Caco-2 (cell line): ENCODE measurements at places on chromosomes 1 and 21. TPM values are rescaled to one million over a fixed set of nuclear protein-coding genes. Genes with fewer than 3 reads are reported as not detected.

DNA sequence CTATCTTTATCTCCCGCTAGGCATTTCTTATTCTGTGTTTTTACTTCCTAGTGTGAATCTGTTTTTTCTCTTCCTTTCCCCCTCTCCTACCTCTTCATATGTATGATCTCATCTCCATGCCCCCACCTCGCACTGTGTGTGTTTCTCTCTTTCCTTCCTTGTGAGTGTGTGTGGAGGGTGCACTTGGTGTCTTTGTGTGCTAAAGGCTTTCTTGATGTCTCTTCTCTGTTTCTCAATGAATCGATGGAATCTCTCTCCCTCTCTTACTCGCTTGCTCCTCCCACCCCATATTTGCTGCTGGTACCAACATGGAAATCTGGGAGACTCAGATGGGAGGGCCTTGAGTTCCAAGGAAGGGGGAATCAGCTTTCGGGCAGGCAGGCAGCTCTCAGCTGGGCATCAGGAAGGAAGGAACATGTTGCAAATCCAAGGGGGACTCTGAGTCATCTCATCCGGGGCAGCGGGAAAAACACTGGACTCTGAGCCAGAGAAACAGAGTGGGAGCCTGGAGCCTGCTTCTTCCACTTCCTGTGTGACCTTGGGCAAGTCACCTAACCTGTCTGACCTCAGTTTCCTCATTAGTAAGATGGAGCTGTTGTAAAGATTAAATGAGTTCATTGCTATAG, 147.5 kb downstream of the PTPRU start:
- H3K4me1 ChIP-seq = no peaks in the 10 kb centered on the region
- no peak overlapping the region for H3K27ac ChIP-seq
- H3K4me3 ChIP-seq = no peak overlapping the region
- no peak for DNase-seq
- H3K36me3 ChIP-seq = no peaks in the 10 kb centered on the region

DNA sequence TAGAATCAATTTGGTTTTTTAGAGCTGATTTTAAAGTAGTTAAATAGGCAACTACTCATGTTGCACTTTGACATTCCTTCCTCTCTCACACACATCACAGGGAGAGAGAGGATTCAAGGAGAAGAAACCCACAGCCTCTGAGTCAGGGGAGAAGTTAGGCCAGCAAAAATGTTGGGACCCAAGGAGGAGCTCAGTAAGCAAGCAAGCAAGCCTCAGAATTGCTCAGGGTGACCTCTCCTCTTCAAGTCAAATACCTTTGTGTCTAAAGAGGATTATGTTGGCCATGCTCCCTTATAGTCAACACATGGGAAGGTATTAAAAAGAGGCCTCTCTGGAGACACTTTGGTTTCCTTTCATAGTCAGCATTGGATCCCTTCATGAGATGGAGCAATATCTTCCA, 80.5 kb upstream of the WARS2 start:
- H3K4me3 ChIP-seq = no peak overlapping the region
- H3K27me3 ChIP-seq = no peaks in the 10 kb centered on the region
- no peak for DNase-seq
- no peaks in the 10 kb centered on the region for H3K36me3 ChIP-seq
- no peaks in the 10 kb centered on the region for H3K4me1 ChIP-seq
- no peak overlapping the region for H3K27ac ChIP-seq

DNA sequence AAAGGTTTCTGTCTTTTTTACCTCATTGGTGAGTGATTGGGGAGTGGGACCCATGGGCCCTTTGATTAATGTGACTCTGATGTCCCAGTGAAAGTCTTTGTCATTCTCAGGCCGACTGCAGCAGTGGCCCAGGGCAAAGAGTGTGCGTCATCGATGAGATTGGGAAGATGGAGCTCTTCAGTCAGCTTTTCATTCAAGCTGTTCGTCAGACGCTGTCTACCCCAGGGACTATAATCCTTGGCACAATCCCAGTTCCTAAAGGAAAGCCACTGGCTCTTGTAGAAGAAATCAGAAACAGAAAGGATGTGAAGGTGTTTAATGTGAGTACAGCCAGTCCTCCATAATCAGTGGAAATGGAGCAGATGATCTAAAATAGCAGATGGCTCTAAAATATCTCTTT, 19.4 kb downstream of the NTPCR start:
- H3K27ac ChIP-seq = no peak overlapping the region
- H3K4me1 ChIP-seq = no peaks in the 10 kb centered on the region
- peaks cover 2% of the 10 kb centered on the region for H3K36me3 ChIP-seq
- DNase-seq = no peak
- no peak overlapping the region for H3K4me3 ChIP-seq

DNA sequence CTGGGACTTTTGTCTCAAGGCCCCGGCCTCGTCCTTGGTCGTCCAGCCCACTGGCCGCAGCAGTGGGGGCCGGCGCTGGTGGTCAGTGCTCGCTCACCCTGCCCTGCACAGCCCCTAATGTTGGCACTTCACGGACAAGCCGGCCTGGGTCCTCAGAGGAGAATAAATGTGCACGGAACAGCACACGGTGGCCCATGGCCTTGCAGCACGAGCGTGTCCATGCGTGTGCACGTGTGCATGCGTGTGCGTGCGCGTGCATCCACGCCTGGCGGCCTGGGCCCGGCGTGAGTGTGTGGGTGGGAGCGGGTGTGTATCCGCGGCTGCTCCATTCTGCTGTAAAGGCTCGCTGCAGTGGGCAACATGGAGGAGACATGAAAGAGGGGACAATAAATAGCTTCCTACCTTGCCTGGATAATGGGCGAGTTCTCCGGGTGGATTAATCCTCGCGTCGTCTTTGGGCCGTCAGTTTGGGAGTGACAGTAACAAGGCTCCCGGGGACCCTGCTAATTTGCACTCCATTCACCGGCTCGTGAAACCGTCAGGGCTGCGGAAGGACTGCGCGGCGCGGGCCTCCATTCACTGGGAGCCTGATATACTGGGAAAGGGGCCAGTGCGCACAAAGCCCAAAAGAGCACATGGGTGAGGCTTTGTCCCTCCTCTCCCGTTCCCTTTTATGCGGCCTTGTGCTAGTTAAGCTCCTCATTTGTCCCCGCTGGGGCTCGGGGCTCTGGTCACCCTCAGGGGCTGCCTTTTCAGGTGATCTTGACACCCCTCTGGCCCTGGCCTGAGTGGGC, 142.8 kb downstream of the PRDM16 start:
- H3K36me3 ChIP-seq = no peaks in the 10 kb centered on the region
- no peak for DNase-seq
- no peak overlapping the region for H3K4me3 ChIP-seq
- no peaks in the 10 kb centered on the region for H3K27me3 ChIP-seq
- no peaks in the 10 kb centered on the region for H3K4me1 ChIP-seq

KCNQ4 gene
- total RNA-seq = 1.4 and 1.6 TPM in 2 replicates

DNA sequence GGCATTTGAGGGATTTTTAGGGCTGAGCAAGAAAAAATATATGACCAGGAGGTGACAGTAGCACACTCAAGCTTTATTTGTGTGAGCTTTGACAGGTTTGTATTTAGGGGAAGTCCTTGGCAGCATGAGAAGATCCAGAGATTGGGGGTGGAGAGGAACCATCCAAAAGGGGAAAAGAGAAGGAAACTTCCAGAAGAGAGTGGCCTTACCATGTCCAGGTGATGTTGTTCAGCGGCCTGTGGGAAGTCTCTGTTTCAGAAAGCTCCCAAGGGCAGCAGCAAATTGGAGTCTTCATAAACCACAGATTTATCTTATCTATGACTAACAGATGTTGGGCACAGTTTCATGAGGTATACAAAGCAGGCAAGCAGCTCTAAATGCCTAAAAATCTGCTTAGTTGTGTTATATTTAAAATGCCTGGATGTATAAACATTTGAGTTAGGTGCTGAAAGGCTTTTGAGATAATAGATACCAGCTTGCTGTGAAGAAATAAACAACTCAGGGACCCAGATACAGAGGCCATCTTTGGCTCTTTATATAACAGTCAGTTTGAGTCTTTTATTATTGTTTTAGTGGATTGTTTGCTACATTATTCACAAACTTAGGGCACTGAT, 21.2 kb upstream of the ADAR start:
- no peak overlapping the region for H3K27ac ChIP-seq
- peaks cover 12% of the 10 kb centered on the region; the same call in 1 of the 2 replicates for H3K4me1 ChIP-seq
- H3K27me3 ChIP-seq = no peaks in the 10 kb centered on the region
- no peak overlapping the region for H3K4me3 ChIP-seq
- H3K36me3 ChIP-seq = no peaks in the 10 kb centered on the region
- no peak for DNase-seq

DNA sequence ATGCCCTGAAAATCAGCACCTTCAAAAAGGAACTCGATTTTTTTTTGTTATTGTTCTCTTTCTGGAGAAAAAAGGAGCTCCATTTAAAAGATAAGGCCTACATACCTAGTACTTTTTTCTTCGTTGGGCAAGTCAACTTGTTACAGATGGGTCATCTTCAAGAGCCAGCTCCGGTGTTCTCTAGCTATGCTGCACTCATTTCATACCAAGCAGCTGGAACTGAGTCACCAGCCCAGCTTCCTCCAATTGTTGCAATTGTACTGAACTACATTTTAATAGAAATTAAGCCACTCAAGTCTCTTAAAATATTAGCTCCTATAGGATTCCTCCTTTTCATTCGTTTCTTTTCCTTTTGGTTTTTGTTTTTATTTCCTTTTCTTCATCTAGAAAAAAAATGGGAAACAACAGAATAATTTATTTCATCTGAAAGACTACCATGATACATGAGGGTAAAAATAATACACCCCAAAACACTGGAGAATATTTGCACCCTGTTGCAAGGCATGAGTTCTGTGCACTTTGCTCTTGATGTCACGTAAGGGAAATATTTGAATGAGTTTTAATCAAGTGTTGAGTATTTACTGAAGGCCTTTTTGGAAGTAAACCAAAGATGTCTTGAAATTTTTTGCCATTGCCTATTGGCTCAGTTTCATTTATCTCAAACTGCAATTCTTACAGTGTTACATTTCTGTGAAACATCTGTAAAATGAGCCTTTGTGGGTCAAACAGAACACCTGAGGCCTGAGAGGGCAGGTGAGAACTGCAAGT, 60.5 kb downstream of the CLIC4 start:
- no peaks in the 10 kb centered on the region for H3K27me3 ChIP-seq
- no peak overlapping the region for H3K4me3 ChIP-seq
- no peaks in the 10 kb centered on the region for H3K4me1 ChIP-seq
- no peak overlapping the region for H3K27ac ChIP-seq

DNA sequence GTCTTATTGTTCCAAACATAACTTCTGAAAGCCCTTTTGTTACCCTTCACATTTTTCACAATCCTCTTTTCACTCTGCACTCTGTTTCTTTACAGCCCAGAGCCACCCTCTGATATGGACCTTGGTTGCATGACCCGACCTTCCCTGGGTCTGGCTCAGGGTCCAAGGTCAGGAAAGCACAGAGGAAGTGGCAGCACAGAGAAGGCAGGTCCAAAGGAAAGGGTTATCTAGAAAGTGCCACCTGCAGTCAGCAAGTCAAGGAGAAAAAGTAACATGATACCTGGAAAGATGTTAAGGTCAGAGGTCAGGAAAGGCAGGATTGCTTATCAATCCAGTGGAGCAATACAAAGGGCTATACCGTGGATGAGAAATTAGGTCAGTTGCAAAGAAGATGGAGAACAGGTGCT, 18.4 kb downstream of the BCAR3 start:
- no peaks in the 10 kb centered on the region for H3K36me3 ChIP-seq
- no peaks in the 10 kb centered on the region for H3K27me3 ChIP-seq
- DNase-seq = no peak
- no peak overlapping the region for H3K4me3 ChIP-seq

- peak; percentile 92 for DNase-seq
- H3K4me1 ChIP-seq = peaks cover 65% of the 10 kb centered on the region
- peak overlapping the region; percentile 89 for H3K27ac ChIP-seq
- no peak overlapping the region for H3K4me3 ChIP-seq
- no peaks in the 10 kb centered on the region for H3K27me3 ChIP-seq
Observed at GRCh38 chr1:151547119-151547899, 7.2 kb downstream of the TUFT1 start.

DNA sequence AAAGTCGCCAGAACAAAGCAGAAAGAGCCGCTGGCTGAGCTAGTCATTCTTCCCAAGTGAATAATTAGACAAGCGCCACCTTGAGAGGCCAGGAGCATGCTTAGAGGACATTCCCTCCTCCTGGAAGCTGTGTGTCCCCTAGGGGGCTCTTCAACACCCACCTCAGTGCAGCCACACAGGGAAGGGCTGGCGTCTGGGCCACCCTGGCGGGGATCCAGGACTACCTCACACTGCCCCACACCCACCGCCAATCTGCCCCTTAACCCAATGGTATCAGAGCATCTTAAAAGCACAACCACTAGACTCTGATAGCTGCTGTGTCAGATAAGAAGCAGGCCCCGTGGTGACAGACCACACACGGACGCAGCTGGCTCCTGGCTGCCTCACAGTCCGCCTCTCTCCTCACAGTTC, 24.9 kb downstream of the SETD4 start:
- no peak overlapping the region for H3K4me3 ChIP-seq
- no peaks in the 10 kb centered on the region; the same call in 1 of the 2 replicates for H3K36me3 ChIP-seq
- H3K27me3 ChIP-seq = no peaks in the 10 kb centered on the region
- H3K27ac ChIP-seq = peak overlapping the region; percentile 53

SLC16A4 gene
- 7.6 and 9.3 TPM in 2 replicates for total RNA-seq

GRCh38 chr1:235470741-235471439, 33.4 kb downstream of the B3GALNT2 start:
- no peak for DNase-seq
- H3K27me3 ChIP-seq = no peaks in the 10 kb centered on the region
- peaks cover under 1% of the 10 kb centered on the region; the same call in 1 of the 2 replicates for H3K4me1 ChIP-seq
- no peak overlapping the region for H3K4me3 ChIP-seq
- no peak overlapping the region for H3K27ac ChIP-seq

LUZP1 gene
- total RNA-seq = 20.0 and 20.6 TPM in 2 replicates

DNA sequence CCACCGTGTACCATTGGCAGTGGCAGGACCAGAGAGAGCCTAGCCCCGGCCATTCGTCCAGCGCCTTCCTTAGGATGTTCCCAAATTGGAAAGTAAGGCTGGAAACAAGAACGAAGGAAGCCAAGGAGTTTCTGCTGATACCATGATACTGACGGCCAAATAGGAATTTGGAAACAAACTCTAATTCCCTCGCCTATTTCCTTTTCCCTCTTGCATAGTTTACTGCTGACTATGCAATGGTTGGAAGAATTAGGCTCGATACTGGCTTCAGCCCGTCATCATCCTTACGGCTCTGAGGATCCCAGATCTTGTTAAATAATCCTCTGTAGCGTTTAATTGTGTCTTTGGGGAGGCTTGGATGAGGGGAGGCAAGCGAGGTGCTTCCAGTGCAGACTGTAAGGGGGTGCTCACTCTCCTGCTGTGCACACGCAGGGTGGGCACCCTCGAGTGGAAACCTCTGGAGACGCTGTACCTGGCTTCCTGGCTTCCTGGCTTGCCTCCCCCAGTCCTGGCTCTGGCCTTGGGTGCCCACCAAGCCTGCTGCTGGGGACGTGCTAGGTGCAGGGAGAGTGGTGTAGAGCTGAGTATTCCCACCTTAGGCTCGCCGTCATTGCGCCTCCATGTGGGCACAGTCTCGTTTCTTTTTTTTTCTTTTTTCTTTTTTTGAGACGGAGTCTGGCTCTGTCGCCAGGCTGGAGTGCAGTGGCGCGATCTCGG, 27.4 kb upstream of the CAMTA1 start:
- H3K36me3 ChIP-seq = no peaks in the 10 kb centered on the region
- no peaks in the 10 kb centered on the region for H3K4me1 ChIP-seq
- no peaks in the 10 kb centered on the region for H3K27me3 ChIP-seq
- no peak overlapping the region for H3K27ac ChIP-seq

- no peaks in the 10 kb centered on the region for H3K36me3 ChIP-seq
- H3K27me3 ChIP-seq = no peaks in the 10 kb centered on the region
- H3K27ac ChIP-seq = no peak overlapping the region
- H3K4me3 ChIP-seq = no peak overlapping the region
Observed at GRCh38 chr1:172239901-172240300, 180.6 kb upstream of the C1orf105 start.

MEF2D gene
- 18.6 and 21.4 TPM in 2 replicates for total RNA-seq

- H3K27ac ChIP-seq = no peak overlapping the region
- no peaks in the 10 kb centered on the region for H3K36me3 ChIP-seq
- H3K4me1 ChIP-seq = no peaks in the 10 kb centered on the region
- no peaks in the 10 kb centered on the region for H3K27me3 ChIP-seq
- DNase-seq = no peak
Observed at GRCh38 chr1:238063454-238063853, 172.7 kb upstream of the ZP4 start.
